ENCODE measurements at places on chromosomes 16 and 17. TPM values are rescaled to one million over a fixed set of nuclear protein-coding genes. Genes with fewer than 3 reads are reported as not detected.

ABCC11 gene
- total RNA-seq = not detected

EVI2A gene
- 1.4 TPM for total RNA-seq

DOC2A gene
- not detected for total RNA-seq

DNA sequence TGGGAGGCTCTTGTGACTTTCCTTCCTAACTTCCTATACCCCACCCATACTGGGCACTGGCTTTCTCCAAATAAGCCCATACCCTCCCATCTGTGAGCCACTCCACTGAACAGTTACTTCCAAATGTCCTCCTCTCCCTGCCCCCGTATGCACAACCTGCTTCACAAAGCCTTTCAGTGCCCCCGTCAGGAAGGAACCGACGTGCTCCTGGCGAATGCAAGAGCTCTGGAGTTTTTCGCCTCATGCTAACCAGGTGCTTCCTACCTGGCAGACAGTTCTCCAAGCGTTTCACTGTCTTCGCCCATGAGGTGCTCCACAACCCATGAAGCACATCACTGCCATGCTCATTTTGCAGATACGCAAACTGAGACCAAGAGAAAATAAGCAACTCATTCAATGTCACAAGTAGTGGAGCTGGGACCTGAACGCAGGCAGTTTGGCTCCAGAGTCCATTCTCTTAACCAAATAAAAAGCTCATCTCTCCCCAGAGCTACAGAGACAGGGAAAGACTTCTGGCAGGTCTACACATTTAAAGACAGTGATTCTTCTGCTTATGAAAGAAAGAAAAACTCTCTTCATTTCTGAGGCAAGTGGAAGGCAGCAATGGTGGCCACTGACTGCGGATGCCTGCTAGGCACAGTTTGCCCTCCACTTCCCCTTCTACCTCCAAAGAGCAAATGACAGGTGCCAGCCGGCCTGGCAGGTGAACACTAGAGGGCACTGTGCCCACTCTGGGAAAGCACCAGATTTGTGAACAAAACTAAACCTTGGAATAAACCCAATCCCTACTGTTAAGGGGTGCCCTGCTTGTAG is 23.8 kb downstream of the SPHK1 start:
- H3K36me3 ChIP-seq = peaks cover 14% of the 10 kb centered on the region
- H3K27ac ChIP-seq = no peak overlapping the region
- no peak for DNase-seq
- H3K4me1 ChIP-seq = peaks cover 47% of the 10 kb centered on the region
- no peaks in the 10 kb centered on the region for H3K27me3 ChIP-seq

DNA sequence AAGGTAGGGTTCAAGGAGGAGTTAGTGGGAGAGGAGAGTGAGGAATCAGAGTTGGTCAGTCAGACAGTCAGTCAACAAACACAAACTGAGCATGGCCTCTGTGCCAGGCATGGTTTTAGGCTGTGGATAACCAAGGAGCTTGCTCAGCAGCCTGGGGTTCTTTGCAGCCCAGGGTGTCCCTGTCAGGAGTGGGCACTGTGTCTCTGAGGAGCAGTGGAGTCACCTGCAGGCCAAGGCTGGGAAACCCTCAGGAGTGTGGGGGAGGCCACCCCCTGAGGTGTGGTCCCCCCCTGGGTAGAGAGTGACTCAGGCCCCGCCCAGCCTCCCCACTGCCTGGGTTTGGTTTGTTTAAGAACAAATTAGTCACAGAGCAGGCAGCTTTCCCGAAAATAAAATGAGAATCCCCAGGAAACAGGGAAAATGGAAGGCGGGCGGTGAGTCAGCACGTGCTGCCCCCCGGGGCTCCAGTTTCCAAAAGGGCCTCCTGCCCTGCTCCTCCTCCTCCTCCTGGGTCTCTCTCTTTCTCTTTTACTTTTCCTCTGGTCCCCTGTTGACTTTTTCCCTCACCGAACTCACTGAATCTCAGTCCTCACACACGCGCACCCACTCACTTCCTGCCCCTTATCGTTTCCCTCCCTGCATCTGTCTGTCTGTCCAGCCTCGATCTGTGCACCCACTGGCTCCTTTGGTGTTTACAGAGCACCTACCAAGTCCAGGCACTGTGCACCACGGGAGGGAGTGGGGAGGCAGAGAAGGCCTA is 44.3 kb downstream of the SOCS3 start:
- H3K36me3 ChIP-seq = no peaks in the 10 kb centered on the region
- peak overlapping the region; percentile 65 for H3K27ac ChIP-seq
- peak; percentile 70 for DNase-seq
- no peak overlapping the region for H3K4me3 ChIP-seq

DNA sequence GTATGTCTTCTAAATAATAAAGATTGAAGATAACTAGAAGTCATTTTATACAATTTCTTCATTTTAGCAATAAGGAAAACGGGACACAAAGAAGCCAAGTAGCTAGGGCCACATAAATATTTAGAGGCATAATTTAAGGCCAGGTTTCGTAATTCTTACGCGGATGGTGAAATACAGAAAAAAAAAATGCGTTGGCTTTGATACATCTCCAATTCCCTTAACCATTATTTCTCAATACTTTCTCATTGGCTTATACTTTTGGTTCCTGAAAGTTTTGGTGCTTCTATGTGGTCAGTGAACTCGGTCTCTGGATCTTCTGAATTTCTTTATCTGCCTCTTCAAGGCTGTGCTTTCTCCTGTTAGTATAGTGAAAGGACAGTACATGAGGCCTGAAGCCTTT is 888.1 kb downstream of the KCNJ2 start:
- H3K27ac ChIP-seq = no peak overlapping the region
- H3K27me3 ChIP-seq = no peaks in the 10 kb centered on the region
- no peak for DNase-seq

DNA sequence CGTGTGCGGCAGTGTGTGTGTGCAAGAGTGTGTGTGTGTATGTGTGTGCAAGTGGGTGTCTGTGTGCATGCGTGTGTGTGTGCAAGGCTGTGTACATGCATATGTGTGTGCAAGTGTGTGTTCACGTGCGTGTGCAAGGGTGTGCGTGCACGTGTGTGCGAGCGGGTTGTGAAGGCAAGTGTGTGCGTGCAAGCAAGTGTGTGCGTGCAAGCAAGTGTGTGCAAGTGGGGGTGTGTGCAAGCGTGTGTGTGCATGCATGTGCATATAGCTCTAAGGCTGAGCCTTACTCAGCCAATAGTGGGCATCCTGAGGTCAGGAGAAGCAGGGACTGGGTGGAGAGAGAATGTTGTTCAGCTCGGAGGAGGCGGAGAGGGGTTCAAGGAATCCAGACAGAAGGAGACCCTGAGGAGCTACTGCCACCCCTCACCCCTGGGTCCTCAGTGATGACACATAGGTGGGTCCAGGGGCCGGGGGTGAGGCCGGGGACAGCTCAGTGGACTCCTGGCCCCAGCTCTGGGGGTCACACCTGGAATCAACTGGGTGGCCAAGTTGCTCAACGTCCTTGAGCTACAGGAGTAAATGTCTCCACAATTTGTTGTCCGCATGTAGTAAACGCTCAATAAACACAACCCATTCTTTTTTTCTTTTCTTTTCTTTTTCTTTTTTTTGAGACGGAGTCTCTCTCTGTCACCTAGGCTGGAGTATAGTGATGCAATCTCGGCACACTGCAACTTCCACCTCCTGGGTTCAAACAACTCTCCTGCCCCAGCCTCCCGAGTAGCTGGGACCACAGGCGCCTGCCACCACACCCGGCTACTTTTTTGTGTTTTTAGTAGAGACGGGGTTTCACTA is 1.8 kb downstream of the PRR29 start:
- peaks cover 12% of the 10 kb centered on the region for H3K27me3 ChIP-seq
- no peak overlapping the region for H3K27ac ChIP-seq
- no peak for DNase-seq
- peaks cover 15% of the 10 kb centered on the region for H3K4me1 ChIP-seq

DNAAF8 gene
- 0.44 TPM for total RNA-seq

GRCh38 chr16:81198635-81199034 is 39.9 kb upstream of the BCO1 start:
- no peaks in the 10 kb centered on the region for H3K4me1 ChIP-seq
- no peaks in the 10 kb centered on the region for H3K36me3 ChIP-seq
- H3K27me3 ChIP-seq = no peaks in the 10 kb centered on the region
- no peak overlapping the region for H3K27ac ChIP-seq
- DNase-seq = no peak

DNA sequence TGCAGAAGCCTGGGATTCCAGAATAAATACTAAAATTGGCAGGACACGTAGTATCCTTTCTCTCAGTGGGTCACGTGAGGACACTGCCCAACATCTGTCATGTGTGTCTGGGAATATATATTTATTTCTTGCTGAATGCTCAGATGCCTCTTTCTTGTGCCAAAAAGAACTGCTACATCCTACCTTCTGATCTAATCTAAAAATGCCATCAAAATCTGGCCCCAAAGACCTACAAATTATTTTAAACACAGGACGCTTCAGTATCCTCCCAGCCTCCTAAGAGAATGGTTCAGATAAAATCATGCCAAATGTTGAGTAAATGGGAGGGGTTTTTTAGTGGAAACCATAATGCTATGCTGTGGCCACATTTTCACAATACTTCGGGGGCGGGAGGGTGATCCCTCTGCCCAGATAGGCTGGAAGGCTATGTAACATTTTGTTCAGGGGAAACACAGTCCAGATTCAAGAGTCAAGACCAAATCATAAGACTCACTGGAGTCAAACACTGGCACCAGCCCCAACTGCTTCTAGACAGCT is 22.9 kb upstream of the CORO6 start:
- H3K27ac ChIP-seq = peak overlapping the region; percentile 97
- peaks cover 62% of the 10 kb centered on the region for H3K4me1 ChIP-seq
- no peaks in the 10 kb centered on the region for H3K36me3 ChIP-seq
- DNase-seq = peak; percentile 95
- H3K4me3 ChIP-seq = no peak overlapping the region

KARS1 gene
- total RNA-seq = 251 TPM

CPHXL gene
- total RNA-seq = not detected

DNA sequence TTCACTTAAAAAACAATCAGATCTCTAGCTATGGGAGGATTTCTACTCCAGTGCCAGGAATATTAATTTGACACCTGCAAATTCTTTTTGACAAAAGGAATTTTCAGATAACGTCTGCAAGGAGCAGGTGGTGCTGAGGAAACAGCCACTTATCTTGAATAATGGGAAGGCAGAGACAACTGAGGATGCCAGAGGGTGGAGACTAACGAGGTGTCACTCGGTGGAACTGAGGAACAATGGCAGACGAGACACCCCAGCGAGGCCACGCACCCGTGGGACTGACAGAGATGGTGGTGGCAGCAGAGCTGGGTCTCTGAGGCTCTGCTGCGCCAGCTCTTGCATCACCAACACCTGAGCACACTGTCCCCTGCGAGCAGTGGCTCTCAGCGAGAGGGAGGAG is 42.2 kb downstream of the VAC14 start:
- no peak for DNase-seq
- no peak overlapping the region for H3K27ac ChIP-seq
- peaks cover 32% of the 10 kb centered on the region for H3K36me3 ChIP-seq
- peaks cover 5% of the 10 kb centered on the region for H3K4me1 ChIP-seq
- no peaks in the 10 kb centered on the region for H3K27me3 ChIP-seq

GRCh38 chr16:3482659-3483241 is 12.5 kb downstream of the C16orf90 start:
- H3K4me3 ChIP-seq = no peak overlapping the region
- H3K4me1 ChIP-seq = peaks cover 8% of the 10 kb centered on the region
- no peaks in the 10 kb centered on the region for H3K36me3 ChIP-seq
- no peak for DNase-seq

GRCh38 chr17:82281076-82281475 is 7.6 kb upstream of the CSNK1D start:
- no peak overlapping the region for H3K4me3 ChIP-seq
- H3K4me1 ChIP-seq = no peaks in the 10 kb centered on the region
- no peaks in the 10 kb centered on the region for H3K36me3 ChIP-seq
- H3K27me3 ChIP-seq = no peaks in the 10 kb centered on the region
- no peak overlapping the region for H3K27ac ChIP-seq

ERBB2 gene
- total RNA-seq = 15.4 TPM

PABPN1L gene
- total RNA-seq = not detected

CACNG3 gene
- not detected for total RNA-seq

DNA sequence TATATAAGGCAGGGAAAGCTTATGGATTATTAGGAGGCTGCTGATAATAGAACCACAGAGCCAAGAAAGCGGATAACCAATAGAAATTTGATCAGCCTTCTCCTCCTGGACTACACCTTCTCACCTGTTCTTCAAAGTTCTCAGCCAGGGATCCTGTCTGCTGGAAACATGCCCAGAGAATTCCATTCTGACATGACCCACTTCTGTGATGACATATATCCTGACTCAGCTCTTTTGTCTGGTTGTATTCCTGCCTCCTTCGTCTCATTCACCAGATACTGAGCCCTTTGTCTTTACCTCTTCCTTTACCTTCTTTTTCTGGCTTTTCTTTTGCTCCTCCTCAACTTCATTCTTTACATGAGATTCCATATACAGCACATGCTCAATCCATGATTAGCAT is 576.1 kb downstream of the CDH11 start:
- H3K36me3 ChIP-seq = no peaks in the 10 kb centered on the region
- H3K27ac ChIP-seq = no peak overlapping the region
- peaks cover 7% of the 10 kb centered on the region for H3K4me1 ChIP-seq
- H3K27me3 ChIP-seq = no peaks in the 10 kb centered on the region
- DNase-seq = no peak

GRCh38 chr17:76558198-76559095 is 18.6 kb downstream of the PRCD start:
- peaks cover 9% of the 10 kb centered on the region for H3K36me3 ChIP-seq
- peak overlapping the region; percentile 100 for H3K4me3 ChIP-seq
- H3K27ac ChIP-seq = peak overlapping the region; percentile 97
- no peaks in the 10 kb centered on the region for H3K27me3 ChIP-seq
- peaks cover 40% of the 10 kb centered on the region for H3K4me1 ChIP-seq
- no peak for DNase-seq

DNA sequence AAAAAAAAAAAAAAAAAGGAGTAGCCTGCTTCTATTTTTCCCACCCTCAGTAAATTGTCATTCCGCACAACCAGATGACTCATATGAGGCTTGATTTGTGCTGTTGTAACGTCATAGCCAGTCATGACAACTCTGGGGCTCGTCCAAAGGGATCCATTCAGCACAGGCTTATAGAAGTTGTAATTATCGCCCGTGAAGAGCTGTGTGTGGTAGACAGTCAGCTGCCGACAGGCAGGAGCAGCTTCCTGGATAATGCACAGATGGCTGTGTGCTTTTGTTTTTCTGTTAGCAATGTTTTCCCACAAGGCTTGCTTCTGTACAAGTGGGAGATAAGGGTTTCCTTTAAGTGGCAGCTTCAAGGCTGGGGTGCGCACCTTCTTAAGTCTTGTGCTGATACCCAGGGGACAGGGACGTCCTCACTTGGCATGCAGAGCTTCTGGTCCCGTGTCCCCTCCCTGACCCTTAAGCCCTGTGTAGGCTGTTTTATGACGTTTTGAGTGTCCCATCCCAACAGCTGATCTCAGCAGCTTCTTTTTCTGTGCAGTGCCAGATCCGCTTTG is 26.0 kb downstream of the SNX29 start:
- no peak overlapping the region for H3K27ac ChIP-seq
- peaks cover 6% of the 10 kb centered on the region for H3K4me1 ChIP-seq
- no peaks in the 10 kb centered on the region for H3K36me3 ChIP-seq
- no peak for DNase-seq
- no peak overlapping the region for H3K4me3 ChIP-seq

DNA sequence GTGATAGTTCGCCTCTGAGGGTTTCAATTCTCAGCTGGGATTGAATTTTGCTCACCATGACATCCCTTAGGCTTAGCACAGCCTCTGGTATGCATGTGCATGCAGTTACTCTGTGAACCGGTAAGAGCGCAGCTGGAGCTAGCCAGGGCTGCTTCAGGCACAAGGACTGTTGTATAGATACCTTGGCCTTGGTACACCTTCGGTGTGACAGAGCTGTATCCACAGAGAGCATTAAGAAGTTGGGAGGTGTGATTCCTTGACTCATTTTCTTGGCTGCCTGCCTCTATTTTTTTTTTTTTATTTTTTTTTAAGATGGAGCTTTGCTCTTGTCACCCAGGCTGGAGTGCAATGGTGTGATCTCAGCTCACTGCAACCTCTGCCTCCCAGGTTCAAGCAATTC is 2.2 kb upstream of the NUTF2 start:
- peak overlapping the region; percentile 99 for H3K27ac ChIP-seq
- no peak for DNase-seq
- no peaks in the 10 kb centered on the region for H3K27me3 ChIP-seq

GCGR gene
- total RNA-seq = not detected

Measured in gastrocnemius medialis (tissue), 4 donors.